ENCODE measurements at places on chromosomes 5 and 9. TPM values are rescaled to one million over a fixed set of nuclear protein-coding genes. Genes with fewer than 3 reads are reported as not detected.
A peak's percentile ranks its signal among the peaks of the same experiment; 100 is the strongest.

DNA sequence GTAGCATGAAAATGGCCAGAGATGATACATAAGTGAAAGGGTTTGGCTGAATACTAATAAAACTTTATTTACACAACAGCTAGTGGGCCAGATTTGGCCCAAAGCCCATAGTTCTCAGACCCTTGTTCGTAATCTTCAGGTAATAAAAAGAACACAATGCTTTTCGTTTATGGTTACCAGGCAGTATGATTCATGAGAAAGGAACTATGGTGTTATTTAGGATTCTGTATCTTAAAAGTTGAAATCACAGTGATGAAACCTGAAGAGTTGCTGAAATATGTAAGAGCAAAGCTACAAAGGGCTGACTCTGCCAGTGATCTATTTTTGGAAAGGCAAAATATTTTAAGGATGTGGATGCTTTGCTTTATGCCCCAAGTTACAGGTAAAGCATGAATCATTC lies 192.7 kb downstream of the SMC2 start:
- H3K4me1 ChIP-seq, result no peaks in the 10 kb centered on the region
- peak; percentile 7 for DNase-seq
- no peak overlapping the region for H3K27ac ChIP-seq
- no peak overlapping the region for H3K4me3 ChIP-seq
- no peaks in the 10 kb centered on the region for H3K36me3 ChIP-seq

DNA sequence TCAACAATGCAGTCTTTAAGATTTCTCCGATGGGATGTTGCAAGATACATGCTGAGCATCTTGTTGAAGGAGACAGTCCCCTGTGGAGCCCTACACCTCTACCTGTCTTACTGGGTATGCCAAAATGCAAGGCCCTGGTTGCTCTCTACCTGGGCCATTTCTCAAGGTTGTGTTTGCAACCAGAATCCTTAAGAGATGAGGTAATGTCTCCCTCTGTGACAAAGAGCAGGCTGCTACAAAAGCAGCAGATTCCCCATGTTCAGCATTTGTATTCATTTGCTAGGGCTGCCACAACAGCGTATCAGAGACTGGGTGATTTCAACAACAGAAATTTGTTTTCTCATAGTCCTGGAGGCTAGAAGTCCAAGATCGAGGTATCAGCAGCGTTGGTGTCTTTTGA lies 138.4 kb upstream of the RPS23 start:
- H3K27ac ChIP-seq, result no peak overlapping the region
- H3K36me3 ChIP-seq, result no peaks in the 10 kb centered on the region
- no peak for DNase-seq
- no peaks in the 10 kb centered on the region for H3K4me1 ChIP-seq

DNA sequence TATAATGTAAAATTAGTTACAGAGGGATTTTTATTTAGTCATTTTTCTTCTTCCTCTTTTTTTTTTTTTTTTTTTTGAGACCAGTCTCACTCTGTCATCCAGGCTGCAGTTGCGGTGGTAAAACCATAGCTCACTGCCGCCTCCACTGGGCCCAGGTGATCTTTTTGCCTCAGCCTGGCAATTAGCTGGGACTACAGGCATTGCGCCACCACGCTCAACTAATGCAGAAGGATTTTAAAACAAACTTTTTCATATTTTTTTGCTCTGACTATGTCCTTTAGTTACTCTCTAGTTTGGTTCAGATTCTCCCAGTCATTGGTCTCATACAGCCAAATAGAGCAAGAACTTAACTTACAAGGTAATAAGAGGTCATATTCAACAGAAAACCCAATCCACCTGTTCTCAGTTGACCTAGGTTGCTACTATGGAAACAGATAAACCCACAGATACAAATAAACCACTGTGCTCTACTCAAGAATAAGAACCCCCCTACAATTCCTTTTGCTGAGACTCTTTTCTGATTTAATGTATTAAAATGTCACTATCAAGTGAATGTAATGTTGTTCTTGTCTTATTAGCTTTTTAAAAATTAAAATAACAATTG lies 50.1 kb upstream of the TTC39B start:
- no peak for DNase-seq
- H3K27me3 ChIP-seq, result no peaks in the 10 kb centered on the region
- H3K4me1 ChIP-seq, result no peaks in the 10 kb centered on the region
- no peak overlapping the region for H3K4me3 ChIP-seq
- no peaks in the 10 kb centered on the region for H3K36me3 ChIP-seq

DNA sequence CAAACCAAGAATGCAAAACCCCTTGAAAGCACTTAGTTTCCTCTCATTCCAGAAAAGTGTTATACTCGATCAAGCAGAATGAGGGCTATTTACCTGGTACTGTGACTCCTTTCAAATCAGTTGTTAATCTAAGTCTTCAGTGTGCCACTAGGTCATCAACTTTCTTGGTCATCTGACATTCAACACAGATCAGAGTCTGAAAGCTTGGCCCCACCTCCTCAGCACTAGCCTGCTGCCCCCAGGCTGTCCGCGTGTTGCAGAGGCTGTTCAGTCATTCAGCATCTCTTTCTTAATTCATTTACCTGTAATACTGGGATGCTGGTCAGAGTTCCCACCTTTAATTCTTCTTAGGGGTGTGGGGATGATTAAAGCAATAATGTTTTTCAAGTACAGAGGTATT lies 28.5 kb downstream of the ENC1 start:
- no peaks in the 10 kb centered on the region for H3K36me3 ChIP-seq
- peaks cover 3% of the 10 kb centered on the region for H3K4me1 ChIP-seq
- no peak overlapping the region for H3K27ac ChIP-seq
- no peak for DNase-seq

- H3K4me3 ChIP-seq, result no peak overlapping the region
- no peaks in the 10 kb centered on the region for H3K36me3 ChIP-seq
- peaks cover 5% of the 10 kb centered on the region for H3K4me1 ChIP-seq
- H3K27ac ChIP-seq, result no peak overlapping the region
These were observed 504.4 kb upstream of the WWC1 start for GRCh38 chr5:167786871-167787578.

DNA sequence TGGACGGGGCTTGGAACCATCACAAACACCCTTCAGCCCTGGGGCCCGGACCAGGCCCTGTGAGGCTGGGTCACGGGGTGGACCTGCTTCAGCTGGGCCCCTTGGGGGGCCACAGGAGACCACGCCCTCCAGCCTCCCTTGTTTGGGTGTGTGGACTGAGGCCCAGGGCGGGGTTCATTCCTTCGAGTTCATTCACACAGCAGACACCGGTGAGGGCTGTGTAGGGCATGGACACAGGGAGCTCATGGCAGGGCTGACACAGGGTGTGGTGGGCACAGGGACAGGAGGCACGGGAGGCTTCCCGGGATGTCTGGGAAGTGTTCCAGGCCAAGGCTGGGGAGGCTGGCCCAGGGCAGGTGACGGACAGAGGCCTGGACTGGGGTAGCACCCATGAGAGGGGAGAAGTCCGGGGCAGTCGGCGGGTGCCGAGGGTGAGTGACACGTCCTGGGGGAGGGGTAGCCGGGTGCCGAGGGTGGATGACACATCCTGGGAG lies 8.9 kb downstream of the DNLZ start:
- H3K4me3 ChIP-seq, result no peak overlapping the region
- no peaks in the 10 kb centered on the region for H3K27me3 ChIP-seq
- peak; percentile 55 for DNase-seq
- peak overlapping the region; percentile 51 for H3K27ac ChIP-seq
- H3K4me1 ChIP-seq, result peaks cover 61% of the 10 kb centered on the region

- H3K27ac ChIP-seq, result no peak overlapping the region
- no peaks in the 10 kb centered on the region for H3K27me3 ChIP-seq
- H3K4me3 ChIP-seq, result no peak overlapping the region
- peaks cover 3% of the 10 kb centered on the region for H3K4me1 ChIP-seq
- no peaks in the 10 kb centered on the region for H3K36me3 ChIP-seq
These were observed 182.7 kb downstream of the ENC1 start for GRCh38 chr5:74457876-74458275.

DNA sequence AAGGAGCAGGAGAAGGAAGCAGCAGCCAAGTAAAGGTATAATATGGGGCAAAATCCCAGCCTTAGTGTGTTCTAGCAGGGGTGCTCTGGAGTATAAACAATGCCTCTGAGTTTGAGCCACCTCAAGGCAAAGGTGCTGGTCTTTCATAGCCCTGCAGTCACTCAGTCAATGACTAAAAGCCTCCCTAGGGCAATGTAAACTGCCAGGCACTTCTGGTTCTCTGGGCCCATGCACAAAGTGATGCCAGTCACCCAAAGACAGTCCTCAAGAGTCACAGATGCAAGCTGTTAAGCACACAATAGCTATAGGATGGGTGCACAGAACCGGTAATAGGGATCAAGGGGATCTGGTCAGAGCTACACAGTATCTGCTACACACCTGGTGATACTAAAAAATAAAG lies 12.6 kb downstream of the ZBTB5 start:
- no peak overlapping the region for H3K4me3 ChIP-seq
- no peaks in the 10 kb centered on the region for H3K4me1 ChIP-seq
- DNase-seq, result no peak

Gene PCDHB7
- 3.0 TPM for polyA plus RNA-seq

DNA sequence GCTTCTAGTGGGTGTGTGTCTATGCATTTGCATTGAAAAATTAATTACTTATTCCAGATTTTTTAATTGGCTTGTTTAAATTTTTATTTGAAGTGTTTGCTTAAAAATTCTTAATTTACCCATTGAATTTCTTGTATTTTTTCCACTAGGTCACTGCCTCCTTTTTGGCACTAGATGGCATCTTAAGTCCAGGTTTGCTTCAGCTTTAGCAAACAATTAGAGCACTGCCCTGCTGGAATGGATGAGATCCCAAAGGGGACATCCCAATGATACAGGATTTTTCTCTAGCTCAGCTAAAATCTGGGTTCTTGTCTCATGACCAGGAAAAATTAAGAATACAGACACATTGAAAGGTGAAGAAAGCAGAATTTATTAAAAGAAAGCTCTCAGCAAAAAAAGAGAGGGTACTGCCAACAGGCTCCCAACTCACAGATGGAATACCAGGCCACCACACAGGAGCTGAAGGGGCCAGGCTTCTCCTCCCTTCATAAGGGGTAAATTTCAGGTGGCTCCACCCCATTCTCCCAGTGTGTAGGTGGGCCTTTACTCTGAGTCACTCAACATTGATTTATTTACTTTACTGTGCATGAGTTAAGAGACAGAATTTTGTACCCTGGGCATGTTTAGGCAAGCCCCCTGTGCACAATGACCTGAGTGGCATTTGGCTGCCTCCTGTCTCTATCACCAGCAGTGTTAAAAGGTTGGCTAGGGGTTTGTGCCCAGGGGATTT lies 532.4 kb downstream of the ANXA1 start:
- no peak overlapping the region for H3K4me3 ChIP-seq
- no peaks in the 10 kb centered on the region for H3K36me3 ChIP-seq
- H3K27me3 ChIP-seq, result no peaks in the 10 kb centered on the region

DNA sequence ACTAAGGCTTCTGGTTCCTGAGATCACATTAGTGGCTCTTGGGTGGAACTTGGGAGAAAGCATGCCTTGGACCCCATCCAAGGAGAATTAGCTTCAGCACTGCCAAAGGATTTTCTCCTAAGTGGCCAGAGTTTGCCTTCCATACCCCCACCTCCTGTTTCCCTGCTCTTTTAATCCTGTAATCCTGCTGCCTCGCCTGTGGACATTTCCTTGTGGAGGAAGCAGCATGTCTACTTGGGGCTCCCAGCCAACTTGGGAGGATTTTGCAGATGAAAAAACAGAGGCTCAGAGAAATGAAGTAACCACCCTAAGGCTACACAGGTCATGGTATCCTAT lies 1.6 kb downstream of the ARSI start:
- H3K36me3 ChIP-seq, result peaks cover 6% of the 10 kb centered on the region
- H3K27me3 ChIP-seq, result peaks cover 16% of the 10 kb centered on the region
- H3K4me3 ChIP-seq, result no peak overlapping the region
- H3K4me1 ChIP-seq, result peaks cover 40% of the 10 kb centered on the region

GRCh38 chr9:95491543-95492320 lies 25.0 kb downstream of the PTCH1 start:
- no peak overlapping the region for H3K27ac ChIP-seq
- peaks cover 10% of the 10 kb centered on the region for H3K4me1 ChIP-seq
- H3K4me3 ChIP-seq, result no peak overlapping the region
- no peaks in the 10 kb centered on the region for H3K27me3 ChIP-seq

GRCh38 chr5:44933686-44934085 lies 124.9 kb downstream of the MRPS30 start:
- H3K27me3 ChIP-seq, result no peaks in the 10 kb centered on the region
- H3K36me3 ChIP-seq, result no peaks in the 10 kb centered on the region
- H3K27ac ChIP-seq, result no peak overlapping the region

- H3K27ac ChIP-seq, result no peak overlapping the region
- DNase-seq, result no peak
- peaks cover 33% of the 10 kb centered on the region for H3K4me1 ChIP-seq
- no peaks in the 10 kb centered on the region for H3K36me3 ChIP-seq
- H3K4me3 ChIP-seq, result no peak overlapping the region
- H3K27me3 ChIP-seq, result peaks cover 6% of the 10 kb centered on the region
These were observed 51.5 kb upstream of the NOTCH1 start for GRCh38 chr9:136597141-136597885.

- no peak overlapping the region for H3K4me3 ChIP-seq
- no peak overlapping the region for H3K27ac ChIP-seq
- H3K4me1 ChIP-seq, result no peaks in the 10 kb centered on the region
- H3K27me3 ChIP-seq, result no peaks in the 10 kb centered on the region
- no peak for DNase-seq
These were observed 19.2 kb downstream of the SLC23A1 start for GRCh38 chr5:139363937-139364336.

DNA sequence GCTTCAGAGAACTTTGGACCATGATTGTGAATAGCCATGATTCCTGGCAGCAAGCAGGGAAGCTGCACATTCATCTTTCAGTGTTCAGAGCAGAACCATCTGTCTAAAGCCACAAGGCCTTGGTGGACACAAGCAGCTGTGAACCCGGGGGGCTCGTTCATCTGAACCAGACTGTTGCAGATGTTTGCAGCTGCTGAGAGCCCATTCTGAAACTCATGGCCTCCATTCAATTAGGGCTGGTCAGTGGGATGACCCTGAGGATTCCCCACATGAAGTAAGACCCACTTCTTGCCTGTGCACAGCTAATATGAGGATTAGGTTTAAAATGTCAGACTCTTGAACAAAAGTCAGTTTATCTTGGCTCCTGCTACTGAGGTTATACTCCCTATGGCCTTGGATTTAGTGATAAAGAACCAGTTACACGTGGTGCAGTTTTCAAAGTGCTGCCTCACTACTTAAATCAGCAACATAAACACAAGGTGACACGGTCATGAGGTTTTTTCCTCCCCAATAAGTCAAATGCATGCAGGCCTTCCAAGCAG lies 109.8 kb upstream of the IFNK start:
- H3K27me3 ChIP-seq, result no peaks in the 10 kb centered on the region
- peak overlapping the region; percentile 80 for H3K27ac ChIP-seq
- peak; percentile 98 for DNase-seq
- peaks cover 17% of the 10 kb centered on the region for H3K4me1 ChIP-seq

GRCh38 chr5:132483661-132484390 lies 6.7 kb downstream of the IRF1 start:
- no peak for DNase-seq
- H3K27ac ChIP-seq, result no peak overlapping the region
- no peaks in the 10 kb centered on the region for H3K27me3 ChIP-seq
- H3K4me1 ChIP-seq, result peaks cover 7% of the 10 kb centered on the region
- peaks cover 66% of the 10 kb centered on the region for H3K36me3 ChIP-seq
- H3K4me3 ChIP-seq, result no peak overlapping the region

Gene OBP2A
- polyA plus RNA-seq, result not detected

DNA sequence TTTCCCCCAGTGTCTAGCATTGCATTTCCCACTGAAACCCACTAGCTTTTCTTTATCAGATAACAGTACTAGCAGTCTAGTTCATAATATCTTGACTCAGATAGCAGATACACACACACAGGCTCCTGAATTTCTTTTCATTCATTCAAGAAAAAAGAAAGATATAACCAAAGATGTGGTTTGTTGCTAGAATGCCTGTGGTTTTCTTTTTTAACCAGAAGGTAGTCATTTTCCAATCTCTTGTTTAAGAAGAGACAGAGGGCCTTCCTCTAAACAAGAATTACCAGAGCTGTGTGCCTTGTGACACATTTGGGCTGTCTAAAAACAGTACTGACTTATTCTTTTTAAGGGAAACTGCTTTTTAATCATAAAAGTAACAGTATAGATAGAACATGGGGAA lies 167.3 kb downstream of the PJA2 start:
- no peak overlapping the region for H3K27ac ChIP-seq
- no peaks in the 10 kb centered on the region for H3K27me3 ChIP-seq
- peaks cover 6% of the 10 kb centered on the region for H3K4me1 ChIP-seq

Gene ARSI
- polyA plus RNA-seq, result 10.5 TPM

All from muscle of leg (tissue), 16 donors.